ENCODE measurements at places on chromosomes 7 and 10. TPM values are rescaled to one million over a fixed set of nuclear protein-coding genes. Genes with fewer than 3 reads are reported as not detected.

SH3PXD2A gene
- polyA plus RNA-seq: 4.1 TPM

GRCh38 chr7:104936546-104936945 lies 77.5 kb upstream of the KMT2E start:
- no peak for DNase-seq

DNA sequence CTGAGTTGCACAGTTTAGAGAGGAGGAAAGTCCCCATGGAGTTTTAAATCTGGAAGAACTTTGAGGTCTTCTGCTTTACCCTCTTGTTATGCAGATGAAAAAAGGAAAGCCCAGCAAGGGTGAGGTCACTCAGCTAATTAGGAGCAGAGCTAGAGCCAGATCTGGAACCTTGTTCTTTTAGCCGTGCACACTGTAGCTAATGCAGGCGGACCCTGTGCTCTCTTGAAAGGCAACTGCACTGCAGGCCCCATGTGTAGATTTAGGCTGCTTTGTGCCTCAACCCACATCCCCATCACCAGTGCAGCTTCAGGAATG lies 63.4 kb downstream of the SYPL1 start:
- no peak for DNase-seq

DNA sequence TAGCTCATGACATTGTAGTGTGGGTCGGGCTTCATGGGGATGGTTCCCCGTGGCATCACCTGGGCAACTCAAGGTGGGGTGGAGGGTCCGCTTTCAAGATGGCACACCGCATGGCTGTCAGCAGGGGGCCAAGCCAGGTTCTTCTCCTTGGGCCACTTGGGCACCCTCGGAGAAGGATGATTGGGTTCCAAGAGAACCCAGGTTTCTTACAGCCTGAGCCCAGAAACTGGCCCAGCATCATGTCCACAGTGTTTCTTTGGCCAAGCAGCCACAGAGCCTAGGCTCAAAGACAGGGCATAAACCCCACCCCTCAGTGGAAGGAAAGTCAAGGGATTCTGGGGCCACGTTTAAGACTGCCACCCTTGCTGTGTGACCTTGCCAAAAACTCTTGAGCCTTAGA lies 110.6 kb downstream of the PTPN20 start:
- DNase-seq: no peak

- DNase-seq: peak; percentile 75
These were observed 42.1 kb downstream of the CYP26A1 start for GRCh38 chr10:93115661-93116383.

GRCh38 chr10:421170-421569 lies 268.3 kb downstream of the DIP2C start:
- DNase-seq: no peak

DNA sequence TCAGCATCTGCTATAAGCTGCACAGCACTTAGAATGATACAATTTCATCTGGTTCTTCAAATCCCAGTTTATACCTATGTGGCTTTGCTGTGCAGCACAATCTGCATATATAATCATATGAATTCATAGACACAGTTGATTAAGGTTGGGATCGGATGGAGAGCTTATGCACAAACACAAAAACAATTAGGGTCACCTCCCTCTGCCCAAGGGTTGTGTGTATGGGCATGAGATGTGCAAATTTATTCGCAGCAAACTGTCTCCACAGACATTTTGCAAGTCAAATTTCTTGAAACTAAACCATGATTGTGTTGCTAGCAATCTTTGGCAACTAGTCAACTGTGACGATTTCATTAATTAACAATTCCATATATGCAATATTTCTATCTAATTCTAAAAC lies 955.7 kb downstream of the SORCS3 start:
- DNase-seq: no peak

DNA sequence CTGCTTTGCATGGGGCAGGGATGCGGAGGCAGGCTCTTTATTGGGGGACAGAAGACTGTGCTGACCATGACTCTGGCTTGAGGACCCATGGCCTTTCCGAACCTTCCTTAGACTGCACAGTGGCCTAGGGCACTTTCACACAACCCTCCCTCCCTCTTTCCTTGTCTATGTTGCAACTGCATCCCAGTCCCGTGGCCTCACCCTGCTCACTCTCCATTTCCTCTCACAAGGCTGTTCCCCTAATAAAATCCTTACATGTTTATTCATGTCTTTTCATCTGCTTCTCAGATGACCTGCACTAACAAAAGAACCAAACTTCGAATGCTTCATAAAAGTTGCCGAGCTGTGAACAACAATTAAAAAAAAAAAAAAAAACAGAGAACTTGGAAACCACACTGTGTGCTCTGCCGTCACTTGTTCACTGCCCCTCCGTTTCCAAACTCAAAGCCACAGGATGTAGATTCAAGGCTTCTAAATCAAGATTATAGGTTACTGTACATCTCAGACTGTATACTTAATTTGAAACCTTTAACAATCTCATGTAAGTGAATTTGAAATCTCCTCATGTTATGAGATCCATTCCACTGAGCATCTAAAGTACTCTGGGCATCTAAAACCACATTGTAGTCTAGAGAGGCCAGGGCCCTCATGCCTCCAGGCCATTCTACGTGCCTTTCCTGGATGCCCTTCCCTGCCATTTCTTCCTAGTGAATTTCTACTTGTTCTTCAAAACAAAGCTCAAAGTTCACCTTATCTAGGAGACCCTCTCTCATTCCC lies 265.9 kb downstream of the SNX13 start:
- DNase-seq: no peak

DNA sequence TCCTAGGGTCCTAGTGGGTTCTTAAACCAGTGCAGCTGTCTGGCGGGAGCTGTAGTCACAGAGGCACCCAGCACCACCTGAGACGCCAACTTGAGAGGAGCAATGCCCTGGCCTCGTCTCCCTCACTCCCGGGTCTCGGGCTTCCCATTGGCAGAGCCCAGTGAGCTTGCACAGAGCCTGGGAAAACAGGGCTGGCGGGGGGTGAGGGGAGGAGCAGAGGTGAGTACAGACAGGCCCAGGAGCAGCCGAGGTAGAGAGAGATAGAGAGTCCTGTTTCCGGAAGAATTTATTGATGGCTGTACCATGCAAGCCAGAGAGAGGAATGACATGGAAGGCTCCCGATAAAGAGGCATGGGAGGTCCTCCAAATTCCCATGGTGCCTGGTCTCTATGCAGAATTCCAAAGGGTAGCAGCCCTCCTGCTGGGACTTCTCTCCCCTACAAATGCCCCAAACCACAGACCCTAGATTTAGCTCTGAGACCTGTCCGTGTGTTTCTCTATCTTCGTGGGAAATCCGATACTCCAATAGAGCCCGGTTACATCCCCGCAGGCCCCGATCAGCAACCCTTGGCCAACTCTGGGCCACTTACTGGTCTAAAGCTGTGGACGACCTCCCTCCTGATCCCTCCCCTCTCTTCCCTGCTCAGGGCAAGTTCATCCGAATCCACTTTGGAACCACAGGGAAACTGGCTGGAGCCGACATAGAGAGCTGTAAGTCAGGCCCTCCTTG lies 20.3 kb upstream of the MYH16 start:
- no peak for DNase-seq

GRCh38 chr7:137018468-137018867 lies 150.0 kb downstream of the CHRM2 start:
- DNase-seq: no peak

GRCh38 chr10:100154666-100155065 lies 31.2 kb downstream of the ERLIN1 start:
- DNase-seq: no peak

GRCh38 chr7:22629056-22629455 lies 97.9 kb upstream of the IL6 start:
- DNase-seq: no peak

- no peak for DNase-seq
These were observed 52.6 kb downstream of the PLEKHA8 start for GRCh38 chr7:30080818-30081217.

BMPER gene
- 1.0 TPM for polyA plus RNA-seq

GRCh38 chr10:341081-341740 lies 206.0 kb downstream of the ZMYND11 start:
- DNase-seq: no peak

DNA sequence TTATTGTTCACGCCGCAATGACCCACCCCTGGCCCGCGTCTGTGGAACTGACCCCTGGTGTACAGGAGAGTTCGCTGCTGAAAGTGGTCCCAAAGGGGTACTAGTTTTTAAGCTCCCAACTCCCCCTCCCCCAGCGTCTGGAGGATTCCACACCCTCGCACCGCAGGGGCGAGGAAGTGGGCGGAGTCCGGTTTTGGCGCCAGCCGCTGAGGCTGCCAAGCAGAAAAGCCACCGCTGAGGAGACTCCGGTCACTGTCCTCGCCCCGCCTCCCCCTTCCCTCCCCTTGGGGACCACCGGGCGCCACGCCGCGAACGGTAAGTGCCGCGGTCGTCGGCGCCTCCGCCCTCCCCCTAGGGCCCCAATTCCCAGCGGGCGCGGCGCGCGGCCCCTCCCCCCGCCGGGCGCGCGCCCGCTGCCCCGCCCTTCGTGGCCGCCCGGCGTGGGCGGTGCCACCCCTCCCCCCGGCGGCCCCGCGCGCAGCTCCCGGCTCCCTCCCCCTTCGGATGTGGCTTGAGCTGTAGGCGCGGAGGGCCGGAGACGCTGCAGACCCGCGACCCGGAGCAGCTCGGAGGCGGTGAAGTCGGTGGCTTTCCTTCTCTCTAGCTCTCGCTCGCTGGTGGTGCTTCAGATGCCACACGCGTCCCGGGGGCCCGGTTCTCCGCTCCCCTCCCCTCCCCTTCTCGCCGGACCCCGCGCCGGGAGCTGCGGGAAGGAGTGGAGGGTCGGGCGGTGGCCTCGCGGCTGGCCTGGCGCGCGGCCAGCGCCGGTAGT lies at the start of gene CBX3:
Gene CBX3, plus strand, starts transcription at position 499 of the 772 bp plus-strand sequence. CDS start 1,254 bp downstream, outside the sequence.
- DNase-seq: peak; percentile 91

DNA sequence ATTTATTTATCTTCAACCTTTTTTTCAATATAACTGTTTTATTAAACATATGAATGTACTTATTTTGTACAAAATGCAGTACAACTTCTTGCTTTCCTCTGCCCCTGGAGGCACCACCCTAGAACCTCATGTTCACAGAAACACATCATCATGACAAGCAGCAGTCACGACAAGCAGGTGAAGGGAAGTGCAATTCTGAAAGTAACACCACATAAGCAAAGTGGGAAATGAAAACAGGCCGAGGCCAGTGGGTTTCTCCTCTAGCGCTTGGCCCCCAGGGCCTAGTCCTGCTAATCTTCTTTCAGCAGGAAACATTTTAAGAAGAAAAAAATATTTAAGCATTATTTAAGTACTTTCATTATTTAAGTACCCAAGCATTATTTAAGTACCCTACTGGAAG lies 598.1 kb downstream of the SH2D4B start:
- no peak for DNase-seq

HMX2 gene
- polyA plus RNA-seq: not detected

GRCh38 chr10:101466016-101466912 lies 112.3 kb downstream of the BTRC start:
- DNase-seq: no peak

ACHE gene
- 23.8 TPM for polyA plus RNA-seq

- DNase-seq: peak; percentile 69
These were observed 172.7 kb downstream of the NEURL1 start for GRCh38 chr10:103666087-103666761.

GRCh38 chr7:12540850-12541249 lies 29.7 kb upstream of the SCIN start:
- DNase-seq: no peak

DNA sequence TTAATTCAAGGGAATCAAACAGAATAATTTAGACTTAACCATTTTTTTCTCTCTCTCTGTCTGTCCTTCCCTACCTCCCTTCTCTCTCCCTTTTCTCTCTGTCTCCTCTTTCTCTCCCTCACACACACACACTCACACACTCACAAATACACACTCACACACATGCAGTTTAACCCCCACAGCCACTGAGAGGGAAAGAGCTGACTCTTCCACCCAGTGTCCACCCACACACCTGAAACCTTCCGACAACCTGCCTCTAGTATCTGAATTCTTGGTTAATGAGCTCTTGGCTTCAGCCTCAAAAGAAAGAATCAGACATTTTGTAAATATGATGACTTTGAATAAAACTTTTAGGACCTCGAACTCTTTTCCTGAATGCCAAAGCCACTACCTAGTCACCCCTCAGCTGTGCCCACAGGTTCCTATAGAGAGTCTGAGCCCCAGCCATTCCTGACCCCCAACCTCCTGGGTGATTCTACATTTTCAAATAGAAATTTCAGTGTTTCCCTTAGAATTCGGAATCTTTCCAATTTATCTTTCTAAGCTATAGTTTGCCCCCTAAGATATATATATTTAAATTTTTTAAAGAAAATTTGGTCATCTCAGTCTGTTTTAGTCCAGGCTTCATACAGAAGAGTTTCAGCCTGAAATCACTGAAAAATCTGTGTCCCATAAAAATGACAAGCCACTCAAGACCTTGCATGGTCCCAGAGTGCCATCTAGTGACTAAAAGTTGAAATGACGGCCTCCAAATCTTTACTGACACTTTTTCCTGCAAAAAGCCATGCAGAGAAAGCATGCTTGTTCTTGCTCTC lies 202.8 kb downstream of the IPMK start:
- no peak for DNase-seq

DNA sequence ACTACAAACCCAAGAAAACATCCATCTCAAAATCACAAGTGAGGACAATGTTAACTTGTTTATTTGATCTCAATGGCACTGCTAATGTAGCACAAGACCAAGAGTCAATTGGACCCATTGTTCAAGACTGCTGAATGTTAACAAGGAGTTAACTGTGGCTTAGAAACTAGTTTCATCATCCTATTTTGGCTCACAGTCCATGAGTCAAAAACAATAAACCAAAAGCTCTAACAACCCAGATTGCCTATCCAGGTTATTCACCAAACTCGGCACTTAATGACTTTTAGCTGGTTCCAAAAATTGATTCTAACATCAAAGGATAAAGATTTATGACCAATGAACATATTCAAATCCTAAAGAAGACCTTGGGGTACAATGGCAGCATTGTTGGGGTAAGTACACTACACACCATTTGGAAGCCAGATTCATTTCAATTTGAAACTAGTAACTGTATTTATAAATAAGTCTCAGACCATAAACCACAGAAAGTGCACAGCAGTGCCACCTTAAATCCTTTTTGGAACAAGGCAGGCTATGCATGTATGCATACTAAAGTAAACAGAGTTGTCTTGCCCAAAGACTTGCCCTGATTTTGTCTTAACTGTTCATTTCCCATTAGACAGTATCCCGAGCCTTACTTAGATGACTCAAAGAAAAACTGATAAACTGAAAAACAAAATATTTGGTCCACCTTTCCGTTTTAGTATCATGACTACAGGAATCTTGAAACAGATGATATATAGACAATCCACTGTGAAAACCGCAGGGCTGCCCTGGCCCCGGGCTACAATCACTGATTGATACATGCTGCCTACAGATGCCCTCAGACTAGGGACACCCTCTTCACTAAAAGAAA lies 84.5 kb downstream of the SRPK2 start:
- no peak for DNase-seq

CPVL gene
- polyA plus RNA-seq: 1.6 TPM

- DNase-seq: no peak
These were observed 24.6 kb downstream of the C7orf33 start for GRCh38 chr7:148615085-148615730.

DNA sequence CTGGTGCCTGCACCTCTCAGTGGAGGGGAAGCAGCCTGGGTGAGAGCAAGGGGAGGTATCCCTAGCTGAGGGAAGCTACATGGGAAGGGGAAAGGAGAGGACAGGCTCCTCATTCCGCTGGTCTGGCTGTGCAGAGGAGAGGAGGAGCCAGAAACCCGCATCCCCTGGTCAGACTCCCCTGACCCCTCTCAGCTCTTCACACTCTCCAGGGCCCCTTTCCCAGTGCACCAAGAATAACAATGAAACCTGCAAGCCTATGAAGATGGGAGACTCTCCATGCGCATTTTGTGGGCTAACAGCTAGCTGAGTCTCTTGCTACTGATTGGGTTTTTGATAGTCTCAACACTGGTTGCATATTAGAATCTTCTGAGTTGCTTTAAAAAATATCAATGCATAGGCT lies 319.9 kb upstream of the COBL start:
- no peak for DNase-seq
